Skin of body (tissue), 3 donors: ENCODE measurements at places on chromosomes 1 and 21.

GRCh38 chr1:187763465-187763864 is 934.7 kb downstream of the PLA2G4A start:
- no peak for DNase-seq

GRCh38 chr1:108843390-108844137 is 13.3 kb downstream of the AKNAD1 start:
- no peak for DNase-seq

DNA sequence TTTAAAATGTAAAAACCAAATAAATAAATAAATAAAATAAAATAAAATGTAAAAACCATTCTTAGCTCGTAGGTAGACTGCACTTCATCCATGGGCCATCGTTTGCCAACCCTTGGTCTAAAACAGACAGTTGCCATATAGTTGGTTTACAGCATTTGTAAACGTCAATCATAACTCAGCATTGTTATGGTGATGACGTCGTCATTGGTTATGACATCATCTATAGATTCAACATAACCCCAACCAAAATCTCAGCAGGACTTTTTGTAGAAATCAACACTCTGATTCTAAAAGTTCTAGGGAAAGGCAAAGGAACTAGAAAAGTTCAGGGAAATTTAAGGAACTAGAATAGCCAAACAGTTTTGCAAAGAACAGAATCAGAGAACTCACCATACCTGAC is 15.8 kb upstream of the SUMO3 start:
- DNase-seq = no peak

- DNase-seq = no peak
These were observed 165.4 kb upstream of the ADAMTS5 start for GRCh38 chr21:27132266-27132665.

DNA sequence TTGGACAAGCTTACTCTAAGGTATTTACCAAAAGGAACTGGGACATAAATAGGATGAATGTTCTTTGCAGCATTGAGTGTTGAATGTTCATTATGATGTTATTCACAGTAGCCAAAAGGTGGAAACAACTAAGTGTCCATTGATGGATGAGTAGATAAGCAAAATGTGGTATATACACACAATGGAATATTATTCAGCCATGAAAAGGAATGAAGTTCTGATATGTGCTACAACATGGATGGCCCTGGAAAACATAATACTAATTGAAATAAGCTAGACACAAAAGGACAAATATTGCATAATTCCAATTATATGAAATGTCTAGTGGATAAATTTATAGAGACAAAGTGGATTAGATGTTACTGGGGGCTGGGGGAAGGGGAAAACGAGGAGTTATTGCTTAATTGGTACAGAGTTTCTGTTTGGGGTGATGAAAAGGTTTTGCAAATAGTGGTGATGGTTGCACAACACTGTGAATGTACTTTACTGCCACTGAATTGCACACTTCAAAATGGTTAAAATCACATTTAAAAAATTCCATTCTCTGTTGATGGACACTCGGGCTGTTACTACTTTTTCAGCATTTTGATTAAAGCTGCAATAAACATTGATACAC is 2.9 kb downstream of the MTARC1 start:
- no peak for DNase-seq

DNA sequence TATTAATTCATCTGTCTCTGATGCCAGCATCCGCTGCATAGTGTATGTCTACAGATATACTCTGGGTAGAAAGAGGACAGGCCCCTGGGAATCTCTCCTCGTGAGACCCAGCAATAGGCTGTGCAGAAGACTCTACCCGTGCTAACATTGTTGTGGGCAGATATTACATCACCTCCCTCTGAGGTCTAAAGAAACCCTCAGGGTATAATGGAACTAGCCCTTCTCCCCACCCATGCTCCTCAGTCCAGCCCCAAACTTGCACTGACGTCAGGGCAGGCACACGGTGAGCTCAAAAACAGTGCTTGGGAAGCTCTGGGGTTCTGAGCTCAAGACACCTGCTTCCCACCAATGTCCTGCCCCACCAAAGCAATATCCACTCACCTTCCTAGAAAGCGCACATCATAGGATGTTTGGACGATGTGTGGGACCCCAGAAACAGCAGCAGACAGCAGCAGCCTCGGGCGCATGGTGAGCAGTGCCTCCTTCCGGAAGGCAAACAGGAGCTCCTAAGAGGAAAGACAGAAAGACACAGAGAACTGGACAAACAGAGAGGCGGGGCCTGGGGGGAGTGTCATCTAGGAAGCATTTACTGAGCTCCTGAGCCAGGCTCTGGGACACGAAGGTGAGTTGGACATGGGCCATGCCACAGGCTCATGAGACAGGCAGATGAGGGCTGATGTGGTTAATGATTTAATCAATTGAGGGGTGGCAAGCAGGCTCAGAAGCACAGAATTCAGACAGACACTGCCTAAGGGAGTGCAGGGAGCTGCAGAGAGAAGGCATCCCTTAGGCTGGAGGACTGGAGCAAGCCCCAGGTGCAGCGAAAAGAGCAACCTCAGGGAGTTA is 4.8 kb downstream of the OVGP1 start:
- DNase-seq = no peak

GRCh38 chr1:245751116-245751515 is 596.3 kb downstream of the KIF26B start:
- DNase-seq = no peak

DNA sequence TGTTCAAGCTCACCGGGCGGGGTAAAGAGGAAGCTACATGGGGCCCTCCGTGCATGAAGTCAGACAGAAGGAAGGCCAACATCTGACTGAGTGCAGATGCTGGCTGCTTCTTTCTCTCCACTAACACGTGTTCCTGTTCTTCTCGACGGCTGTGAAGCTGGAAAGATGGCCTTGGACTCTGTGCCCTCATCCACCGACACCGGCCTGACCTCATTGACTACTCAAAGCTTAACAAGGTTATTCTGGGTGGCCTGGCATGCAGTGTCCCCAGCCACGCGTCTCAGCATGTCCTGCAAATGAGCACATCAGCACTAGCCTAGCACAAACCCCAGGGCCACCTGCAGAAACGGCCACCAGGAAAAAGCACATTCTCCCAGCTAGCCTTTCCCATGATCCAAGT is 41.2 kb downstream of the ACTN2 start:
- no peak for DNase-seq

DNA sequence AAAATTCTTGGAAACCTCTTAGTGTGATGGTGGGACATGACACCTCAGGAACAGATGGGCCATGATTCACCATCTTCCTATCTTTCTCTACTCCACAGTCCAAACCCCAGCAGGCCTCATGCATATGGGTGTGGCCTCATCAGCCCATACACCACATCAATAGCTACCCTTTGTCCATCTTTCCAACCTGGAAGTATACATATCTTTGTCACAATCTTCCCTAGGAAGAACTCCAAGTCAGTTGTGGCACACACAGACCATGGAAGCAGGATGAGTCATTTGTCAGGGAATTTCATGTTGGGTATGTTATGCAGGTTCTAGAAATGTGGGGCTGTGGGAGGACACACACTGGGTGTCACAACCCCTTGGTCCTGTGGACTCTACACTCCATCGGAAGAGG is 30.5 kb upstream of the CLCA4 start:
- no peak for DNase-seq

DNA sequence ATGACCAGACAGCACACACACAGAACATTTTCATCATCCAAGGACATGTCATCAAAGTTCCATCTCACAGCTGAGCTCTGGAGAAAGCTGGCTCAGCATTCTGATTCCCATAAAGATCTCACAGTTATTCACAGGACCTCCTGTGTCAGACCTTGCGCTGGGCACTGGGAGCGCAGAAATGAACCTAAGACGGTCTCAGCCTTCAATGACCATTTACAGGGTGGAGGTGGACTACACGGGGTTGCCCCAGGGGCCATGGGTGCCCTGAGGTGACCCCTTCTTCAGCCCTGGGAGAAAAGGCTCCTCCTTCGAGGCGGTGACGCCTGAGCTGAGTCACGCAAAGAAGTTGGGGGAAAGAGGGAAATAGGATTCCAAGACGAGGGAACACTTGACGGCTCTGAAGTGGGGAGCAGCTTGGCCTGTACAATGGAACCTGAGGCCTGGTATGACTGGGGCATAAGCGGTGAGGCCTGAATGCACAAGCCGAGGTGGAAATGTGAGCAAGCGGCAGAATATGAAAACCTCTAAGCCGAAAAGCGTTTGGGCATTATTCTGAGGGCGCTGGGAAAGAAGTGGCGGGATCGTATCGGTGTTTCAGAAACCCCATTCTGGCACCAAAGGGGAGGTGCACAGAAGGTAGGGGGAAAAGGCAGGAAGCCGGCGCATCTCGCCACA is 797 bp downstream of the CC2D1B start:
- DNase-seq = peak; percentile 41

GRCh38 chr1:174913225-174913903 is 86.4 kb upstream of the CACYBP start:
- DNase-seq = no peak

DNA sequence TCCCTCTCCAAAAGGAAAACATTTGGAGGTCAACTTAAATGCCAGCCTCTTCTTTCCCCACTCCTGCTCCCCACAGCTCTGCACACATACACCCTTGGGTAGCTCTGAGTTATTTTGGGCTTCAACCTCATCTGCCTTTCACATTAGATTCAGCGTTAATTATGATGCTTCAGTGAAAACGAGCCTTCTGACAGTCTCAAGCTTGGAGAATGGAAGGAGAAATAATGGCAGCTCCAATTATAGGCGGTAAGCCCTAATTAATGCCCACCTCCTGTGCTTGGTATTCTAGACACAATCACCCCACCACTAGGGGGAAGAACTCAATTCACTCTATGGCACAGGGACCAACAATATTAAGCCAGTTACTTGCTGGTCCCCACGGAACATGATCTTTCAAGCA is 397.9 kb downstream of the BRINP2 start:
- DNase-seq = no peak

DNA sequence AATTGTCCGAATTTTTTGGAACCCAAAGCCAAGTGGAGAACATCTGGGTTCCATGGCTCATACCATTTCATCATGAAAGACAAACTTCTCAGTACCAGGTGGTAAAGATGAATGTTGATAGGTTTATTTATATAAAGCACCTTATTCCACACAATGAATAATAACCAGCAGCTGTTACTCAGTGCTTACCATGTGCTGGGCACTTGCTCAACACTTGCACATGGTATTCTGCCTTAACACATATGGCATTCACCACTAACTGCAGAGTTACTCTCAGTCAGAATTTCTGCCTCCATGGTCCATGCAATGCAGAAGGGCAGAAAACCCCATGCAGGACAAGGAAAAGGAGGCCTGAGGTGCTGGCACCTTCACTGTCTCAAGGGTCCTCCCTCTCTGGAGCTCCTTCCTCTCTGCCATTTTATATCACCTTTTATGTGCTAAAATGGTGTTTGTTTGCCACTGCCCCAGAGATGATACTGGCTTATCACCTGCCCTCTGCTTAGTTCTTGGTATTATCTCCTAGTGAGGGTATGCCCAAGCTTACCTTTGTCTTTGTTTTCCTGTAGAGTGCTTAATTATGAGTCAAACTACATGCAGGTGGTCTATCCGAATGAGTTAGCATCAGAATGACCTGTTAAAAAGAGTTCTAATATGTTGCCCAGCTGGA is 76.7 kb upstream of the ZNF326 start:
- DNase-seq = no peak

- no peak for DNase-seq
These were observed 52.1 kb downstream of the OBSCN start for GRCh38 chr1:228259951-228260350.

- DNase-seq = peak; percentile 68
These were observed 12.9 kb downstream of the PLA2G2F start for GRCh38 chr1:20151906-20152598.

DNA sequence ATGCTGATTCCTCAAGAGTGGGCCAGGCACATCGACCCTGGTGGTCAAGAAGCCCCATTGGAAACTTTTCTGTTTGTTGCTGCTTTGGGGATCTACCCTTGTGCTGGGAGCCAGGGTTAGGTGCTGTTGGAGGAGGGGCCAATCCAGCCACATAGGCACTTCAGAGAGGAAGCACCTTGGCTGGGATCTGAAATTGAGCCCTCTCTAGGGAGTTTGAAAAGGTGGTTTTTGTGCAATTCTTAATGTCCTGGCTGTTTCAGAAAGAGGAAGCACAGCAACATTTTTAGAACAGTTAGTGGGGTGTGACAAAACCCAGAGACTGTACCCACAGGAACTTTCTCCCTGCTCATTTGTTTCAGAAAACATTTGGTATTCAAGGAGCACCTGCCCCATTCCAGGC is 17.2 kb upstream of the BEND5 start:
- no peak for DNase-seq

GRCh38 chr1:178341261-178341956 is 155.4 kb downstream of the CLEC20A start:
- peak; percentile 40 for DNase-seq

DNA sequence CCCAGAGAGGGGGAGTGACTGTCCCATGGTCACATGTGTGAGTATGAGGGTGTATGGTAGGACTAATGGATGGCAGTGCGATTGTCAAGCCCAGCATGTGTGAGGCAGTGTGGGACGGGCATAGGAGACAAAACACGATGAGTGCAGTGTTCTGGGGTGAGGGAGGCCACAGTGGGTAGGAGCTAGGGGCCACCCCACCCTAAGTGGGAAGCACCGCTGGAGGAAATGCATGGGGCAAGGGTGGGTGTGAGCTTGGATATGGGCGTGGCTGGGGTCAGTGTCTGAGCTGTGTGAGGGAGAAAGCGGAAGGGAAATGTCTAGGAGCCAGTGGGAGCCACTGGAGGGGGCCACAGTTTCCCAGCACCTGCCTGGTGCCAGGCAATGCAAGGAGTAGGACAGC is 56.5 kb downstream of the FOXO6 start:
- DNase-seq = no peak

GRCh38 chr1:89918794-89919155 is 76.1 kb upstream of the ZNF326 start:
- DNase-seq = no peak

GRCh38 chr1:165772739-165773138 is 4.1 kb upstream of the TMCO1 start:
- no peak for DNase-seq

- peak; percentile 64 for DNase-seq
These were observed at the start of gene NFIA for GRCh38 chr1:61082311-61083012. NFIA (plus strand) TSS chr1:61082561.

- DNase-seq = no peak
These were observed 40.1 kb downstream of the S100A10 start for GRCh38 chr1:151953409-151954094.

- DNase-seq = no peak
These were observed 17.2 kb upstream of the SLAMF6 start for GRCh38 chr1:160539990-160540858.

GRCh38 chr1:14424325-14425002 is 174.0 kb upstream of the KAZN start:
- DNase-seq = no peak

- peak; percentile 94 for DNase-seq
These were observed 1.3 kb downstream of the CNN3 start for GRCh38 chr1:94925561-94926125.

- no peak for DNase-seq
These were observed 24.8 kb downstream of the SDCCAG8 start for GRCh38 chr1:243280571-243281129.

GRCh38 chr1:41773842-41774241 is 144.9 kb downstream of the HIVEP3 start:
- no peak for DNase-seq

- DNase-seq = no peak
These were observed 272.3 kb downstream of the ADGRL2 start for GRCh38 chr1:82073071-82073470.

GRCh38 chr1:59077466-59078069 is 219.3 kb upstream of the FGGY start:
- DNase-seq = no peak
